ENCODE measurements at places on chromosomes 6 and 20.
A peak's percentile ranks its signal among the peaks of the same experiment; 100 is the strongest.

GRCh38 chr6:41182069-41183034 lies 18.6 kb downstream of the TREML2 start:
- DNase-seq = peak; percentile 26

GRCh38 chr6:143965503-143966171 lies 42.4 kb downstream of the PLAGL1 start:
- no peak for DNase-seq

GRCh38 chr6:50091641-50092040 lies 41.9 kb upstream of the DEFB112 start:
- no peak for DNase-seq

- DNase-seq = no peak
These were observed 23.4 kb upstream of the APMAP start for GRCh38 chr20:25015986-25016385.

DNA sequence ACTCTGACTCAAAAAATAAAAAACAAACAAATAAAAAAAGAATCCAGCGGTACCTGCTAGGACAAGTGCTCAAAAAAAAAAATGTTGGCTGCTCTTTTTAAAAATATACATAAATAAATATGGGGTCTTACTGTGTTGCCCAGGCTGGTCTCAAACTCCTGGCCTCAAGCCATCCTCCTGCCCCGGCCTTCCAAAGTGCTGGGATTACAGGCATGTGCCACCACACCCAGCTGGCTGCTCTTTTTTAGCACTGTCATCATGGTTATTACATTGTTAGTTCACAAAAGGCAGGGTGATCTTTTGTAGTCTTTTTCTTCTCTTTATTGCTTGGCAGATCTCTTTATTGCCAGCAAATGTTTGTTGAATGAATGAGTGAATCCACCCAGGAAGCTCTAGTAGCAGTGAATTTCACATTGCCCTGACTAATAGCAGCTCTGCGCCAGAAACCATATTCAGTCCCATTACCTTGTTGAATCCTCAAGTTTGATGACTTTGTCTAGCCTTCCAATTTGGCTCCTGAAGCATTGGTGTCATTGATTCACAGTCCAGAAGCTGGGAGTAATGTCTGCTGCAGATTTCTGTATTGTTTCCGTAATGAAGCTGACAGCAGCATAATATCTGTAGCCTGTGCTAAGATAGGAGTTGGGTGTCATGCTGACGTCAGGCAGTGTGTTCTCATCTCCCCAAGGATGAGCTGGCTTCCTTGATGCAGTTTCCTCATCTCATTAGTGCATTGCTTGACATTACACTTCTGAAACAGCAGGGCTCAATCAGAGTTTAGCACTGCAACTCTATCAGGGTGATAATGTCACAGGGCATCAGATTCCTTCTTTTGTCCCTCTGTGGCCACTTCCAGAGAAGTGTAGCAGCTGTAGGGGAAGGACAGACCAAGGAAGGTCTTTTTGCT lies 84.9 kb upstream of the TGM3 start:
- no peak for DNase-seq

GRCh38 chr6:52074155-52074554 lies 13.3 kb downstream of the PKHD1 start:
- no peak for DNase-seq

DNA sequence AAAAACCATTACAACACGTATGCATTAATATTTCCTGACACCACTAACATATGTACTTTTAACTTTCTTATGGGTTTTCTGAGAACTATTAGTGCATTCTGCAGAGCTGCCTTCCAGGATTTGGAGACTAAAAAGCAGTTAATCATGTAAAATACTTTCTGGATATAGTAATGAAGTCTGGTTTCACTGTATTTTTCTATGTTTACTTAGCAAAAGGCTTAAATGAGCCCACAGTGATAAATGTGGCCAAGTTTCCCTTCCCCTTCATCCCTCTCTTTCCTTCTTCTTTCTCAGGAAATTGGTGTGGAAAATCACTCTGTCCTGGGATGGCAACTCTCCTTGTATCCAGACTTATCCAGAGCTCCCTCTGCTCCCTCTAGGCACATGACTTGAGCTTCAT lies 29.7 kb upstream of the ENPP1 start:
- no peak for DNase-seq

DNA sequence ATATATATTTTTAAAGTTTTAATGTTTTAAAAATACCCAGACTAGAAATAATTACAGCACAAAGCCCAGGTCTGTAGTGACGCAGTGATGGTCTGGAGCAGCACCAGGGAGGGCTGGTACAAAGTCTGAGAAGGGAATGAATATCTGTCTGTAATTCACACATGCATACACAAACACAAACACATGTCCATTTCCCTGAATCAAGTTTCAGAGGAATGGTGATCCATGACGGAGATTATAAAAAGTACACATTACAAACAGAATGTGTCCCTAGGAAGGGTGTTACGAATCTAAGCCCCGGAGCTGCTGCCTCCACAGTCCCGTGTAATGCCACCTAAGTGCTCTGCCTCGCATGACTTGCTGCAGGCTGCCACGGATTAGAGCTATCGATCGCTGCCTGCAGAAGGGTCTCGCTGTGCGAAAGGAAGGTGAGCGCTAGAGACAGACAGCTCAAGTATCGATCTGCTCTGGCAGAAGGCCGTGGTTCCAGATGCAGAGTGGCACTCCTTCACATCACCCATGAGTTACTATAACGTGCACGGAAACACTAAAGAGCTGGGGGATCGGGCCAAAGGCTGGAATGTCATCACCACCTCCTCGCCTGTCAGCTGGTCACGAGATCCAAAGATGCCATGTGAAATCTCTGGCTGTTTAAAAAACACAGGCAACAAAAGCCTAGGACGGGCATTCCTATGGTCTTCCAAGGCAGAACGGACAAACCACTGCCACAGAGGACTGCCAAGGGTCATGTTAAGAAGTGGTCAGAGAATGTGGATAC lies 87.1 kb downstream of the INSM1 start:
- no peak for DNase-seq

- no peak for DNase-seq
These were observed 46.8 kb downstream of the RREB1 start for GRCh38 chr6:7154341-7155139.

- DNase-seq = no peak
These were observed 6.1 kb upstream of the C6orf58 start for GRCh38 chr6:127570739-127571389.

DNA sequence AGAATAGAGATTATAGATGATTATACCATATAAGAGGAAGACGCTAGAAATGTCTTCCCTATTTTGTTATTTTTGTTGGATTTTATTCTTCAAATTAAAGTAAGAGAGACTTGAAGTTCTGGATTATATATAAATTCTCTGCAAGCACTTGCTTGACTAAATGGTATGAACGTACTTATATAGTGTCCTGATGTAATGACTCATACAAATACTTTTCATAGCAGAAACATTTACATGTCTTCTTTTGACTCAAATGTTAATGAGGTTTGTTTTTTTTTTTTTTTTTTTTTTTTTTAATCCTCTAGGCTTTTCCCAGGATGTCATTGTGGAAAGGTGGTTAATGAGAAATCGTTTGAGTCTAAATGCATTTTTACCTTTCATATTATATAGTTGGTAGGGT lies 55.0 kb downstream of the PDE7B start:
- DNase-seq = no peak

GRCh38 chr20:43171930-43172329 lies 17.8 kb downstream of the PTPRT start:
- no peak for DNase-seq

DNA sequence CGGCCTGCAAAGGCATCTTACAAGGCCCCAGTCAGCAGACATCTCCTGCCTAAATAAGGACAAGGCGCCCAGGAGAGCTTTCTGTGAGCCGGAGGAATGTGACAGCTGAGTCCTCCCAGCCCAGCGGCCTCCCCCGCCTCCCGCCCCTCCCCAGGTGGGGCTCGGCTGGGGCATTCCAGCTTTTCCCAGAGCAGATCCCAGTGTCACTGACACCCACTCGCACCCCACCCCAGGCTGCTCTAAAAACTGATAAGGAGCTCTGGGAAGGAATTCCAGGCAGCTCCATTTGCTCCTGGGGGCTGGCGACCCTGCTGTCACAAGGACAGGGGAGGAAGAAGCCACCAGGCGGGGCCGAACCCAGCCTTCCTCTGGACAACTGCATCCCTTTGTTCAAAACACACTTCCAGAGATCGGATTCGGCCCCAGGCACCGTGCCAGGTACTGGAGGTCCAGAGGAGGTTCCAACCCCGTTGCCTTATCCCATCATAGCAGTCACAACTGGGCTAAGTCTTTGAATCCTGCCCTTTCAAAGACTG lies 49.7 kb downstream of the JPH2 start:
- no peak for DNase-seq

DNA sequence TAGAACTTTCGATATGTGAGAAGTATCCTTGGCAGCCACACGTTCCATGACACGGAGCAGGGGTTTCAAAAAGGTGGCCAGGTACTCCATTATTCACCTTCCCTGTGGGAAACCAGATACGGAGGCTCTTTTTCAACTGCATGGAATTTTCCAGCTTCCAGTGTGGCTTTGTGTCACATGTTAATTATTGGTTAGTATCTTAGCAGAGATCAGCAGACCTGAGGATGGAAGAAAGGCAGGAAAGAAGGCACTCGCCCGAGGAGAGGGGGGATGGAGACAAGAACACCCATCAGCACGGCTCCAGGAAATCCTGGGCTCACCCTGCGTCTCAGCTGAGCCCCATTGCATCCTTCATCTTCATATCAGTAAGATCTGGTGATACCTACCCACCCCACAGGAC lies 115.5 kb downstream of the PXDC1 start:
- no peak for DNase-seq

- DNase-seq = no peak
These were observed 254.7 kb downstream of the ARHGAP18 start for GRCh38 chr6:129455126-129455769.

- no peak for DNase-seq
These were observed 1.6 kb downstream of the KCNG1 start for GRCh38 chr20:51021067-51022025.

- DNase-seq = no peak
These were observed 35.7 kb downstream of the TFAP2C start for GRCh38 chr20:56664796-56665195.

DNA sequence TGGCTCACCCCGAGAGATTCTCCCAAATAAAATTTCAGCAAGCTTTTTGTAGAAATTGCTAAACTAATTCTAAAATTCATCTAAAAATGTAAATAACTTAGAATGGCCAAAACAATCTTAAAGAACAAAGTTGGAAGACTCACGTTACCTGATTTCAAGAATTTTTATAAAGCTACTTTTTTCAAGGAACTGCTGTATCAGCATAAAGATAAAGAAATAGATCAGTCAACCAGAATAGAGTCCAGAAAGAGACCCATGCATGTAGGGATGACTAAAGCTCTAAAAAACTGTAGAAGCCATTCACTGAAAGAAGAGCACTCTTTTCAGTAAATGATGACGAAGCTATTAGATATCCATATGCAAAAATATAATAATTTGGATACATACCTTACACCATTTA lies 652.1 kb downstream of the TBC1D32 start:
- no peak for DNase-seq

DNA sequence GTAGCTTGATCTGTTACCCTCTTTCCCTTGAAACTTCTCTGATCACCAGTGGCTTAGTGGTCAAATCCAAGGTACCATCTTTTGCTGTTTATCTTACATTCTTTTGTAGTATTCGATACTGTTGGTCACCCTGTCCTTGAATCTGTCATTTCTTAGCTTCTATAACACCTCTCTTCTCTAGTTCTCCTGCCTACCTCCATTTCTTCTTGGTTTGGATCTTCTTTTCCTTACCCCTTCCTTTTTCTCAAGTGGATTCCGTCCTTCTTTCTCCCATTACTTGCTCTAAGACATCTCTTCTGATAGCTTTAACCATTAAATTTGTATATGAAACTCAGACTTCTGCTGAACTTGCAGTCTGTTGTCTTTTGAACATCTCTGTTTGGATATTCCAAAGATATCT lies 39.9 kb downstream of the QKI start:
- no peak for DNase-seq

DNA sequence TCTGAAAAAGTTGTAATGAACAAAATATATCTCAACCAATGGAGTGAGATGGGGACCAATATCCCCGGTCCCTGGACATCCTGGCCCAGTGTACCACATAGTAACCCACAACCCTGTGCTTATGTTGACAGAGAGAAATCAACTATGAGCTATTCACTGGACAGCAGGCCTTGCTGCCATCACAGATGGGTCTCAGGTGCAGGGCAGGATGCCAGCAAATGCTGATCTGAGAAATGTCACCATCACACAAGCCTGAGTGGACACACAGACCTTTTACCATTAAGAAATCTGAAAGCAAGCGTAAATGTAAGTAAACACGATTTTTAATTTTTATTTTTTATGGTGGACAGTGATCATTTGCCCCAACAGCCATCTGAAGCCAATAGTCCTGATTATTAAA lies 9.1 kb downstream of the RPP40 start:
- no peak for DNase-seq

DNA sequence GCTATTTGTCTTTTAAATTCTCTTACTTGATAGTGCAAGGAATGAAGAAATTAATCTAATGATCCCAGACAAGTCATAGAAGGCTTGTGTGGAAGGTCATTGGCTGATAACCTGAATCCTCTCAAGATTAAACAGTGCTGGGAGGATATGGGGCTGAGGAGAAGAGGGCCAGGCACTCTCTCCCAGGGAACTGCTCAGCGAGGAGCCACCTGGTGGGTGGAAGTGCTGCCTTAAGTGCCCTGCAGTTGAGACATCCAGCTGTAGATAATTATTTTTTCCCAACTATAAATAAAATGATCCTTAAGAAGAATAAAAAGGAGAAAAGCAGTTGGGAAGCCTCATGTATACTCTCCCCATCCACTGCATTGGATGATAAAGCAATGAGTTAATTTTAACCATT lies 47.9 kb downstream of the BTBD3 start:
- DNase-seq = no peak

- DNase-seq = no peak
These were observed 134.9 kb downstream of the TMEM200A start for GRCh38 chr6:130500693-130501092.

DNA sequence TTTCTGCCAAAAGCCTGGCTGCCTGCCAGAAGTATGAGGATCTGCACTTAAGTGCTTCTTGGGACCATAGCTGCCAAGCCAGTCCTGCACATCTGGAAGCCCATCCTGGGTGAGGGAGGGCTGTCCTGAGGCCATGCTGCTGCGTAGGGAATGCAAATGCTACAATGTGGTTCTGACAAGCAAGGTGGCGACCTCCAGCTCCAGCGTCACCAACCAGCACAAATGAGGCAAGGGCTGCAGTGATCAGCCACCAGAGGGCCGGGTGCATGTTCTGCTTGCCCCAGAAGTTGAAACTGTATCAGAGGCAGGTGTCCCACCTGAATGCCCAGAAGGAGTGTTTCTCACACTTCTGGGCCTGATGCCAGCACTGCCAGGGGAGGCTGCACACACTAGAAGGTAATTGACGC lies 99.1 kb upstream of the KCNQ5 start:
- no peak for DNase-seq

DNA sequence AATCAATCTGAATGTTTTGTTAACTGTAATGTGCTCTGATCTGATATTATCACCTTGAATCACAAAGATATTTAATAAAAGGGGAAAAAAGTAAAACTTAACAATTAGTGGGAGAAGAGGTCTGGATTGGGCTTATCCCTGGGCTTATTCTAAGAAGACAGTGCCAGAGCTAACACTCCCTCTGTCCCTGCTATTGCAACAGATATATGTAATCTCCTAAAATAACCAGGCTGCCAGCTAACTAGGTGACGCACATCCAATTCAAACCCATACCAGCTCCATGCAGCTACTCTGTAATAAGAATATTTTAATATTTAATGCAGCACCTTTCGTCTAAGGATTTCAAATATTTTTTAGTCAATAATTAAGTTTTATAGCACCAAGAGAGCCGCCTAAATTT lies 330.1 kb upstream of the MARCKS start:
- no peak for DNase-seq

- no peak for DNase-seq
These were observed 1.0 kb downstream of the CALHM6 start for GRCh38 chr6:116461932-116462885.

All from activated CD4-positive, CD25-positive, alpha-beta regulatory T cell treated with anti-CD3 and anti-CD28 coated beads, Interleukin-2, amount 50 U/mL, for 16 hours (primary cell).